Occipital lobe (tissue), 3 donors: ENCODE measurements at places on chromosomes 5 and 9. TPM values are rescaled to one million over a fixed set of nuclear protein-coding genes. Genes with fewer than 3 reads are reported as not detected.

TAF1L gene
- 0.78 TPM for total RNA-seq

IFNA2 gene
- total RNA-seq = not detected

NEK6 gene
- 26.2 TPM for total RNA-seq

WDR31 gene
- 1.7 TPM for total RNA-seq

PCDHB13 gene
- total RNA-seq = 9.2 TPM
